ENCODE measurements at places on chromosomes 1 and 21. TPM values are rescaled to one million over a fixed set of nuclear protein-coding genes. Genes with fewer than 3 reads are reported as not detected.

Gene GSTM2
- total RNA-seq = 1.6 TPM

Gene FBXO44
- total RNA-seq = 8.8 TPM

Gene TCP10L
- not detected for total RNA-seq

- peak; percentile 87 for DNase-seq
These were observed 664.4 kb downstream of the MATN1 start for GRCh38 chr1:30058970-30059369.
